Endothelial cell of umbilical vein (primary cell): ENCODE measurements at places on chromosomes 12 and 14. TPM values are rescaled to one million over a fixed set of nuclear protein-coding genes. Genes with fewer than 3 reads are reported as not detected.

The TRHDE gene
- not detected in 2 replicates for total RNA-seq

DNA sequence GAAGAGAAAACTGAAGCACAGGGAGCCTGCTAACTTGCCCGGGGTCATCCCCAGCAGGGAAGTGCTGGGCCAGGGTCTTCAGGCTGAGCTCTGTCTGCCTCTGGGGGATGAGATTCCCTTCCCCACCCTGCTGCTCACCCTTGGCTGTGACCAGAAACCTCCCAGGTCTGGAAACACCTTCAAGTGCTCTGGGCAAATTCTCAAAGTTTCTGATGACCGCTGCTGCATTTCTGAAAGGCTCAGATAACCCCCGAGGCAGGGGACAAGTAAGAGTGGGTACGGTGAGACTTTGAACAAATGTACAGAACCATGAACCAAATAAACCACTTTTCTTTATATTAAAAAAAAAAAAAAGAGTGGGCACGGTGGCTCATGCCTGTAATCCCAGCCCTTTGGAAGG lies 41.3 kb downstream of the LTBP2 start:
- DNase-seq: no peak

DNA sequence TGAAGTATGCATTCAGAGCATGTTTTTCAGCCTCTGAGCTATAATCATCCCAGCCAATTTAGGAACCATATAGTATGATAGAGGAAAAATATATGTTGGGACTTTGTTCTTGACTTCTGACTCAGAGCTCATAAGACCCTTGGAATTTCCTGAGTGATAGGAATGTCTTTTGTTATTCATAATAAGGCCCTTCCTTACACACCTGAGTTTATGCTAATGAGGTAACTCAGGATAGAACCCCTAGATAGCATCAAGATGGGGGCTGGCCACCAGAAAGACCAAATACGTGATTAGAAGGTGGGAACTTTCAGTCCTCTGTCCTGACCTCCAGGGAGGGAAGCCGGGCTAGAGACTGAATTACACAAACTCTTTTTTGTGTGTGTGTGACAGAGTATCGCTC lies 32.4 kb upstream of the PLEK2 start:
- no peak for DNase-seq

DNA sequence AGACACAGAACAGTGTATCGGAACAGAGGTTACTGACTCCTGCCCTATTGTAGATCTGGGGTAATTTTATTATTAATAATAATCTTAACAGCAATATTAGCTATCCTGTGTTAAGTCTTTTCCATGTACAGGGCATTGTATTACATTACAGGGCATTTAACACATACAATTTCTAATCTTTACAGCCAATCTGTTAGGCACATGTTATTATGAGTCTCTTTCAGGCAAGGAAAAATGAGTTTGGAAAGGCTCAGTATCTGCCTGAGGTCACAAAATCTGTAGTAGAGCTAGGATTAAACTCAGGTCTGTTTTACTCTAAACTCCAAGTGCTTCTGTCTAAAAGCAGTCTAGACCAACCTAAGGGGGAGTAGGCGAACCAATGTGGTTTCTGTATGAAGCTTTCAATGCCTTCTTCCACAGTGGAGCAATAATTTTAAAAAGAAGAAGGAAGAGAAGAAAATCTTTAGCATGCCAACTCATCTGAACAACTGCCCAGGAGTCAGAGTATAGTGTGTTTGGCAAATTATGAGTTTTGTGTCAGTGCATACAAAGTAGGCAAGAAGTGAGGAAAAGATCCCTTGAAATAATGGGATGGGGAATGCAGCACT lies 192.6 kb downstream of the CHST11 start:
- DNase-seq: no peak

DNA sequence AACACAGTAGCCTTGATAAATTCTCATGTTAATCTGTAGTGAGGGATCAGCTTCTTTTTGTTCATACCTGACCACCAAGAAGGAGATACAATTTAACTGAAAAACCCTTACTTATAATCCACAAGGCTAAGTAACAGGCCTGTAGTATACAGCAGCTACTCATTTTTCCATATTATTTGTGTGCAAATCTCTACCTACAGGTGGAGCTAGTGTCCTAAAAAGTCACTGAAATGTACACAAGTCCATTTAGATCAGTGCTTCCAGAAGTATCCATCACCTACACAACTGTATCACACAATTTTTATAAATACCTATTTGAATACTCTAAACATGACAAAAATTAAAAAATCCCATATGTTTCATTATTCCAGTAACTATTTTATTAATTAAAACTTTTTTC lies 173.2 kb downstream of the SLC35F4 start:
- peak; percentile 68 for DNase-seq

DNA sequence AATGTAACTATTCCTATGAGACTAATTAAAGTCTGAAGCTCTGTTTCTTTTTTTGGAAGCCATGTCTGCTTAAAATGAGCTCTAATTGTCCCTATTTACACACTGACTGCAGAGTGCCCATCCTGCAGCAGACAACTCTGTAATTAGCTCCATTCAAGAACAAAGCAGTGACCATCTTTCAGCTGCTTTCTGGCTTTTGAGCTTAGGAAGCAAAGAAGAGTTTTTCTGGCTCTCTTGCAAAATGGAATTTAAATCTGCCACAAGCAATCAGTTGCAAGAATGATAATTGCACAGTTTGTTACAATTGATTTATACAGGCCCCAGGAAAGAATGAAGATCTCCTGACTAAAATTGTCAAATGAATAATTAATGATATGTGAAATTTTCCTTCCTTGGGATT lies 83.4 kb downstream of the GAS2L3 start:
- DNase-seq: no peak

DNA sequence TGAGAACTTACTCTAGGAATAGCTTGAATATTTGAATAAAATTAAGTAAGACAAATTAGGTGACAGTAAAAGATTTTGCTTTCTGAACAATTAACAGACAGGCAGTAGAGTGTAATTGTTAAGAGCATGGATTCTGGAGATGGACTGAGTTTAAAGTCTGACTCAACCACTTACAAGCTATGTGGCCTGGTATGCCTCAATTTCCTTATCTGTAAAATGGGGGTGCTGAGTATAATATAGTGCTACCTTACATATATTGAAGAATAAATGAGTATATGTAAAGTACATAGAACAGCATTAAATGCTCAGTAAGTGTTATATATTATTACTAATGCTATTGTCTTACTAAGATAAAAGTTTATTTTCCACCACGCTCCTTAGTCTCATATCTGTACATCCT lies 7.1 kb downstream of the MIA2 start:
- no peak for DNase-seq
